ENCODE measurements at places on chromosomes 5 and 9.

DNA sequence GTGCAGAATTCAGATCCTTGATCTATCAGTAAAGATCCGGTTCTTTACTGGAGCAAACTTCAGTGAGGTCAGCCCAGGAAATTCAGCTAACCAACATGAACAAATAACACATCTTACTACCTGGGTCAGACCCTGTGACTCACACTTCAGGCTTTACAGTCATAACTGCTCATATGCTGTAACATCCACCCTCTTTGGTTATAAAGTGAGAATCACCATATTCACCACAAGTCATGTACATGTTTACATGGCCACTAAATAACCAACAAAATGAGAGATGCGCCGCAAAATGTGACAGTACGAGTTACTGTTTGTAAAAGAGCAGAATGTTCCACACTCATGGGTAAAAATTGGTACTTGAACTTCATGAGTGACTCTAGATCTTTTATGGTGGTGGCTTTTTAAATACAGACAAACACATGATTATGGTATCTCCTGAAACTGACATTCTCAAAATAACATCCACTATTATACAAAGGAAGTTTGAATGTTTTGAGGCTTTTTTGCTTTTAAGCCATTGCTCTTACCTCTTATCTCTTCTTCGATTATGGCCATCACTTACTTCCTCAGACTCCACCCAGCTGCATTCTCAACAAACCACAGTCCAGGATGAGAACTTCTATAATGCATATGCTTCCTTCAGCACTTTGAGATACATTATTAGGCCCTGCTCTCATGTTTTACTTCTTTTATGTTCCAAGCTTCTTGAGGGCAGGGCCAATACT lies 516.6 kb downstream of the RAB3C start:
- no peak for DNase-seq

DNA sequence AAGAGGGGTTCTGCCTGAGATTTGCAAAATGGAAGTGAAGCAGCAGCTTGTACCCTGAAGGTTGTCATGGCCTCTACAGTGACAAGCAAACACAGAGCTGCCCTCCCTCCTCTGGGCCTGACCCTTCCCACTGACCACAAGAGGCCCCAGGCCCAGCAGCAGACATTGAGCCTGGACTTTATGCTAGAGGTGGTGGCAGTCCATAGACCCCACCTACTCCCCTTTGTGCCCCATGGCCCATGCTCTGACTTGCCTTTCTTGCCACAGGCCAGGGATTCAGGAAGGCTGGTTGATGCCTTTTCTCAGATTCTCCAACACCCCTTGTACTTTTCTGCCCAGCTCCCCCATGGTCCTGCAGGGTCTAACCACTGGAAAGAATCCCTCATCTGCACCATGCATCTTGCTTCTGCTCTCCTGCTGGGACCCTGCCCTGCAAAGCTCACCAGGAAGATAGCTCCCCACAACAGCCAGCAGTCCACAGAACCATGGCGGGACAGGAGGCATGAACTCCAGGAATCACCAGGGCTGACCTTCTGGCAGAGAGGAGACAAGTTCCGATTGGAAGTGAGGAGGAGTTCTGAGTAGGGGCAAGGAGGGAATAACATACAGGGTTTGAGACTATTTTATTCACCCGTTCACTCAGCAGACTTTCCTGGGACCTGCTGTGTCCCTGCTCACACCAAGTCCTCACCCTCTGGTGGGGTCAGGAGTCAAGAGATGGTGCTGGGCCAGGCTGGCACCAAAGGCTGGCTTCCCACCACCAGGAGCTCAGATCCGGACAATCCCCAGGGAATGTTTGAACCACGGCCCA lies 263.8 kb downstream of the SYK start:
- no peak for DNase-seq

- no peak for DNase-seq
Observed at GRCh38 chr5:151476016-151476415, 28.6 kb downstream of the SLC36A1 start.

GRCh38 chr9:109990541-109990940 lies 210.5 kb downstream of the PALM2AKAP2 start:
- DNase-seq: no peak

- no peak for DNase-seq
Observed at GRCh38 chr5:169343766-169344165, 42.8 kb upstream of the SLIT3 start.

- DNase-seq: no peak
Observed at GRCh38 chr5:55160493-55161209, 680 bp downstream of the GPX8 start.
